ENCODE measurements at places on chromosomes 2 and 18. TPM values are rescaled to one million over a fixed set of nuclear protein-coding genes. Genes with fewer than 3 reads are reported as not detected.

- no peak overlapping the region for H3K27ac ChIP-seq
- H3K27me3 ChIP-seq: no peaks in the 10 kb centered on the region
- no peaks in the 10 kb centered on the region for H3K36me3 ChIP-seq
- peaks cover 4% of the 10 kb centered on the region for H3K4me1 ChIP-seq
Measured at GRCh38 chr2:141824790-141825189, 306.0 kb downstream of the LRP1B start.

DNA sequence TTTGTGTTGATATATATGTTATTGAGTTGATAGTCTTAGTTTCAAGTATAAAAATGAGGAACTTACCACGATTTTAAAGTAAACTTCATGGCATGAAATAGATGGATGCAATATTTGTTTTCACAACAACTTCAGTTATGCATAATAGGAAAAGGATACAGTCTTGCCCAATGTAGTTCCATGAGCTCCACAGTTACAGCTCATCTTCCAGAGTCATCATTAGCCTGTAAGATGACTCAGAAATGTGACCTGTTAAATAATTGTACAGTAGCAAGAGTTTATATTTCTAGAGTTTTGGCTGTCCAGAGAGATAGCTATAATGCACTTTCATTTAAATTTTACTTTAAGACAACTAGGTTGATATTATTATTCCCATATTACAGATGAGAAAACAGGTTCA is 80.9 kb upstream of the ARHGAP28 start:
- H3K4me1 ChIP-seq: no peaks in the 10 kb centered on the region
- no peak overlapping the region for H3K4me3 ChIP-seq
- DNase-seq: no peak
- no peak overlapping the region for H3K27ac ChIP-seq
- no peaks in the 10 kb centered on the region for H3K27me3 ChIP-seq

DNA sequence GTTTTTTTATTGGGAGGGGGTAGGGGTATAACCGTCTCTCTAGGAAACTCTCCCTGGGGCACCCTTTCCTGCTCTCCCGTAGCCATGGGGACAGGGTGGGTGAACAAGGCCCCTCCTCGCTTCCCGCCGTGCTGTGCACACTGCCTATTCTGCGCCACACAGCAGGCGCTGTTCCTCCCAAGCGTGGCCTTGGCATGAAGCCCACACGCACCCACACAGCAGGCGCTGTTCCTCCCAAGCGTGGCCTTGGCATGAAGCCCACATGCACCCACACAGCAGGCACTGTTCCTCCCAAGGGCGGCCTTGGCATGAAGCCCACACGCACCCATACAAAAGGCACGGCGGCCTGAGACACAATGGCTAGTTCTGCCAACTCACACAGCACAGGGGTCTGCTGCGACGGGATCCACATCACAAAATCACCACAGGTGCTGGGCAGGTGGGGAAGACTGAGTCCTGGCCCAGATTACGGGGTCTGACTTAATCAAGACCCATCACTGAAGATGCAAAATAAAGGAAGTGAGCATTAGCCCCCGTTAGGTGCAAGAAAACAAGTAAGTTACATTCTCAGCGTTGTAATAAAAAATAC is 46.6 kb upstream of the TPO start:
- H3K4me1 ChIP-seq: no peaks in the 10 kb centered on the region
- H3K27me3 ChIP-seq: peaks cover 16% of the 10 kb centered on the region
- H3K4me3 ChIP-seq: no peak overlapping the region
- peak; percentile 14 for DNase-seq

- H3K27me3 ChIP-seq: no peaks in the 10 kb centered on the region
- H3K4me3 ChIP-seq: no peak overlapping the region
- no peaks in the 10 kb centered on the region for H3K36me3 ChIP-seq
- no peak for DNase-seq
- H3K4me1 ChIP-seq: no peaks in the 10 kb centered on the region
- no peak overlapping the region for H3K27ac ChIP-seq
Measured at GRCh38 chr18:79432376-79433120, 36.8 kb downstream of the NFATC1 start.

DNA sequence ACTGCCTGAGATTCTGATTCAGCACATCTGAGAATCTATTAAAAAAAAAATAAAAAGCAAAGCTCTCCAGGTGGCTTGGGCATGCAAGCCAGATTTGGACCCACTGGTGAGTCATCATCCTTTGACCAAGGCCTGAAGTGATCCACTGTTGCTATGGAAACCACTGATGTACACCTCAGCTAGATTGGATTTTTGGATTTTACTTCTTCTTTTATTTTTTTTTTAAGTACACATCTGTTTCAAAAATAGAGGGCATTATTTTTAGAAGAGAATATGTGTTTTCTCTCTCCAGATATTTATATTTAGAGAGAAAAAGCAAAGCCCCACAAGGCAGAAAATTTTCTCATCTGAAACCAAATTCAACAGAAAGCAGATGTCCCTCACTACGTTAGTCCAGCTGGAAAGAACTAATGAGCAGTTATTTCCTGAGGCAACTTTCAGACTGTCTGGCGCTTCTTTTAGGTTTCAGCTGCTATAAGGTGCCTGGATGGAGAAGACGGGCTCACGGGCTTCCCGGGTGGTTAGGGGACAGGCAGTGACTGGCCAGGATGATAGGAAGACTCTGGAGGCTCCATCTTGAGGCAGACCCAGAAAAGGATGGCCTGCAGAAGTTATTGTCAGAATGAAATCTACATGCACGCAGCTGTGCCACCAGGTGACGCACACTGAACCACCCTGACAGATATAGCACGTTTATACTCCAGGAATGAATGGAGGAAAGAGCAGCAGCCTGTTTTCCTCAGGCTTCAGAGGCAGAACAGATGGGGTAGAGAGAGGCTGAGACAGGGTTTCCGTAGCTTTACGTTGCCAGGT is 50.5 kb downstream of the MRPL35 start:
- H3K27me3 ChIP-seq: no peaks in the 10 kb centered on the region
- no peaks in the 10 kb centered on the region for H3K36me3 ChIP-seq
- no peaks in the 10 kb centered on the region for H3K4me1 ChIP-seq
- no peak overlapping the region for H3K27ac ChIP-seq
- DNase-seq: peak; percentile 24

GRCh38 chr2:64607381-64608304 is 46.1 kb downstream of the SERTAD2 start:
- H3K27me3 ChIP-seq: no peaks in the 10 kb centered on the region
- no peaks in the 10 kb centered on the region for H3K36me3 ChIP-seq
- no peak for DNase-seq
- no peaks in the 10 kb centered on the region for H3K4me1 ChIP-seq
- no peak overlapping the region for H3K27ac ChIP-seq
- peak overlapping the region; percentile 48 for H3K4me3 ChIP-seq

DNA sequence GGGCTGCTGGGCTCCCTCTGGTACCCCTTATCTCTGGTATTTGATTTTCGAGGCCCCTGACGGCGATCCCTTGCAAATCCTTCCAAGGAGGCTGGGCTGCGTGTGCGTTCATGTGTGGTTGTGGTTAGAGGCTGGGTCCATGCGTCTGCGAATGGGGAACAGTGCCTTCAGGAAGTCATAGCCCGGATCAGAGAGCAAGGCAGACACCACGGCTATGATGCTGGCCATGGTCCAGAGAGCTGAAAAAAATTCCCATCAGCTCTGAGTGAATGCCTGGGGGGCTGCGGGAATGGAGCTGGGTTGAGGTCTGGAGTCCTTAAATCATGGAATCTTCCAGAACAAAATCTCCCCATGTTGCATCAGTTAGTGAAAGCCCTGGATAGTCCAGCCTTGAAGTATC is 145.5 kb downstream of the ACKR3 start:
- H3K27me3 ChIP-seq: no peaks in the 10 kb centered on the region
- no peaks in the 10 kb centered on the region for H3K36me3 ChIP-seq
- peak overlapping the region; percentile 8 for H3K4me3 ChIP-seq
- peaks cover 29% of the 10 kb centered on the region for H3K4me1 ChIP-seq
- peak; percentile 55 for DNase-seq

GRCh38 chr18:28398471-28398870 is 221.5 kb upstream of the CDH2 start:
- H3K4me1 ChIP-seq: no peaks in the 10 kb centered on the region
- H3K36me3 ChIP-seq: no peaks in the 10 kb centered on the region
- no peak for DNase-seq
- H3K27me3 ChIP-seq: no peaks in the 10 kb centered on the region

DNA sequence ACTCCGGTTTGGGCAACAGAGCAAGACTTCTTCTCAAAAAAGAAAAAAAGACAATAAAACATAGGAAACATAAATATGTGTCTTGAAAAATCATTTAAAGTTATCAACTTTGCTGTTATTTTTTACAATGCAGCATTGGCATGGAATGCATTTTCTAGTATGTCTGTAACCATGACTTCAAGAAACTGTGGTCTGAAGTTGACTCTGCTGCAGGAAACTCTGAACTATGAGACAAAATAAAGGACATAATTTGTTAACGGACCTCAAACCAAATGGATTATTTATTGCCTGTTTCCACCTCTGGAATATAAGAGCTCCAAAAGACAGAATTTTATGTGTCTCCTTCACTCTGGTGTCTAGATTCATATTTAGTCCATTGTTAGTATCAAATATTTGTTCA is 79.1 kb downstream of the TRIB2 start:
- no peak overlapping the region for H3K4me3 ChIP-seq
- DNase-seq: no peak
- no peaks in the 10 kb centered on the region for H3K27me3 ChIP-seq

GRCh38 chr2:100831158-100831750 is 11.3 kb downstream of the NPAS2 start:
- H3K27me3 ChIP-seq: peaks cover 6% of the 10 kb centered on the region
- H3K27ac ChIP-seq: no peak overlapping the region
- no peaks in the 10 kb centered on the region for H3K4me1 ChIP-seq
- no peaks in the 10 kb centered on the region for H3K36me3 ChIP-seq
- H3K4me3 ChIP-seq: no peak overlapping the region

Gene EFHD1
- 18.7 TPM for total RNA-seq

Gene GAREM1
- 5.1 TPM for total RNA-seq

Gene AKAIN1
- not detected for total RNA-seq

All from SJCRH30 (cell line).